ENCODE measurements at places on chromosomes 4 and X. TPM values are rescaled to one million over a fixed set of nuclear protein-coding genes. Genes with fewer than 3 reads are reported as not detected.

The SAGE1 gene
- not detected for polyA plus RNA-seq

The SNX25 gene
- 7.6 TPM for polyA plus RNA-seq

The CNGA1 gene
- 0.94 TPM for polyA plus RNA-seq

The CLDN34 gene
- not detected for polyA plus RNA-seq

The PCYT1B gene
- polyA plus RNA-seq: 2.0 TPM

The PHEX gene
- polyA plus RNA-seq: 3.4 TPM

The CCDC149 gene
- polyA plus RNA-seq: 9.7 TPM

The QDPR gene
- polyA plus RNA-seq: 103 TPM

The SASH3 gene
- polyA plus RNA-seq: 2.3 TPM

The LEF1 gene
- 6.7 TPM for polyA plus RNA-seq

The WAS gene
- polyA plus RNA-seq: 2.7 TPM

The DCAF4L1 gene
- 0.35 TPM for polyA plus RNA-seq

The AFM gene
- not detected for polyA plus RNA-seq

The DUSP21 gene
- not detected for polyA plus RNA-seq

The NPY5R gene
- not detected for polyA plus RNA-seq

The FRMD7 gene
- 0.18 TPM for polyA plus RNA-seq

The PGAM4 gene
- polyA plus RNA-seq: not detected

The POU4F2 gene
- polyA plus RNA-seq: not detected
